ENCODE measurements at places on chromosomes 2 and 18.

GRCh38 chr2:102674836-102675235 is 55.5 kb downstream of the SLC9A2 start:
- DNase-seq = no peak

GRCh38 chr2:68416081-68416675 is 50.9 kb downstream of the FBXO48 start:
- no peak for DNase-seq

DNA sequence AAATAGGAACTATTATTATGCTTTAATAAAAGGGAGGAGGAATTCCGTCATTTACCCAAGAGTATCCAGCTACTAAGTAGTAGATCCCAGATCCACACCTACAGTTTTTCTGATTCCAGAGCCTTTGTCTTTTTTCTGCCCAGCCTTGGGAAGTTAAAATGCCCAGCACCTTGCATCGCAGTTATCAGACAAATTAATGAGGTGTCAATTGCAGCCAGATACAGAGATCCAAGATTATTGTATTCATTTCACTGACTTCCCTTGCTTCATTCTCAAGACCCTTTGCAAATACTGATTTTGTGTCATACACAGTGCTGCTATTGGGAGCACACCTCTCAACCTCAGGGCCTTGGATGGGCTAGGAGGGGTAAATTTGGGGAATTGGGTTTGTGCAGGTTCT is 1.1 kb downstream of the IL18R1 start:
- no peak for DNase-seq

- no peak for DNase-seq
Observed at GRCh38 chr2:95087379-95087778, 34.2 kb downstream of the MRPS5 start.

DNA sequence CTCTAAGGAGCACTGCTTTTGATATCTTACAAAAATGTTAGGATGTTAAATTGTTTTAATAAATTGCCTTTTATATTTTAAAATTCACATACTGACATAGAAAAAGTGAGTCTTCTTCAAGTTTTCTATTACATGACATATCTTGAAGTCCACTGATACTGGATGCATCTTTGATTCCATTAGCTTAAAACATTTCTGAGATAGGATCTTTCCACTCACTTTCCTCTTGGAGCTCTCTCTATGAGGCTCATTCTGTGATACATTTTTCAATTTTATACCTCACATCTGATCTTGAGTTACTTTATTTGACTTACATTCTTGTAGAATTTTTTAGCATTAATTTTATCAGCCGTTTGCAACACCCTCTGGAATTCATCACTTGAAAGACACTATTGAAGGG is 86.8 kb upstream of the NOL4 start:
- no peak for DNase-seq

- no peak for DNase-seq
Observed at GRCh38 chr2:52034706-52035105, 1002.8 kb upstream of the NRXN1 start.

GRCh38 chr2:196591004-196591403 is 48.5 kb upstream of the CCDC150 start:
- no peak for DNase-seq

- DNase-seq = no peak
Observed at GRCh38 chr2:9756692-9757250, 86.5 kb upstream of the TAF1B start.

- DNase-seq = no peak
Observed at GRCh38 chr18:64982414-64983055, 768.3 kb upstream of the CDH7 start.
